ENCODE measurements at places on chromosomes 7 and 10. TPM values are rescaled to one million over a fixed set of nuclear protein-coding genes. Genes with fewer than 3 reads are reported as not detected.

DNA sequence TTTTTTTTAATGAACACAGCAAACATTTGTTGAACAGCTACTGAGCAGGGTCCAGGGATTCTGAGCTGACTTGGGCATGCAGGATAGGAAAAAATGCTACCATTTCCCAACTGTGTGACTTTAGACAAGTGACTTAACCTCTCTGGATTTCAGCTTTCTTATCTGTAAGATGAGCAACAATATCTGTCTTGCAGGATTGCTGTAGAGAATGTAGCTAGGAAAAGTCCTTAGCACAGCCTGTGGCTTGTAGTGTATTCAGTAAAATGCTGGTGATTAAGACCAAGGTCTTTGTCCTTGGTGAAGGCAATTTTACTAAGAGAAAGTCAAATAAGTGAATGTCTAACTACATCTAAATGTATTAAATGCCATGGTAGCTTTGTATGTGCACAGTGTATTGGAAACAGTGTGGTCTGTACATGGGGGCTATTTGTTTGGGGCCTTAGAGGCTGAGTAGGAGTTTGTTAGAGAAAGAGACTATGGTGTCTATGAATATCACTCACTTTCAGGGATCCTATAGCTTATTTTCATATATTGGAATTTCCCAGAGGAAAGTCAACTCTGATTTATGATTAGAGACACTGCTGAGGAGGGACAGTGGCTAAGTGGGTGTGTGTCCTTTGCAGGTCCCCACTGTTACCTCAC, 118.9 kb downstream of the CDH23 start:
- no peak for DNase-seq

DNA sequence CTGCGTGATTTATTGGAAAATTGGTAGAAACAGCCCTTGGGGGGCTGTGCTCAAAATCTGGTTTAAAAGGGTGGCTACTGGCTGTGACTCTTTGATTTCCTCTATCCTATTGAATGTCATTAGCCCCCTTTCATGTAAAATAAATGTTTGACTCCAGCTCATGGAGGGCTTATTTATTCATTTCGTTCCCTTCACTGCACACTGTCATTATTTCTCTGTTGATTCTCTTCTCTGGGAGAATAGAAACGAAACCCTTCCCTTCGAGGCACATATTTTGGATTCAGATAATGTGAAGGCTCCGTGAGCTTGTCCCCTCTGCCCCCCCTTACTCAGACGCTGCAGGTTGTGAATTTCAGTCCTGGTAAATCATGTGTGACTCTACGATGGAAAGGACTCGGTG, 203.9 kb upstream of the GPR26 start:
- DNase-seq = no peak

DNA sequence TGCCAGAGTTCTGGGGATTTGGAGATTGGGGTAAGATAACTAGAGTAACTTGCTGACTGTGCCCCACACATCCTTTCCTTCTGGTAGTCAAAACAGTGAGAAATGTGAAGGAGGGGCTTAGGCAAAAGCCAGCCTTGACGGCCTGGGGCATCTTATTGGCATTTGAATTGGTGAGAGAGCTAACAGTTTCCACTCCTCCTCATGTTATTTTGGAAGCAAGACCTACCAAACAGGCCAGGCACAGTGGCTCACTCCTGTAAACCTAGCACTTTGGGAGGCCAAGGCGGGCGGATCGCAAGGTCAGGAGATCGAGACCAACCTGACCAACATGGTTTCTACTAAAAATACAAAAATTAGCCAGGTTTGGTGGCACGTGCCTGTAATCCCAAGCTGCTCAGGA, 596.6 kb downstream of the GRM8 start:
- DNase-seq = no peak

GRCh38 chr10:89263531-89263930, 12.0 kb upstream of the LIPA start:
- DNase-seq = no peak

- no peak for DNase-seq
These were observed 422.7 kb upstream of the LRGUK start for GRCh38 chr7:133704453-133704852.

DNA sequence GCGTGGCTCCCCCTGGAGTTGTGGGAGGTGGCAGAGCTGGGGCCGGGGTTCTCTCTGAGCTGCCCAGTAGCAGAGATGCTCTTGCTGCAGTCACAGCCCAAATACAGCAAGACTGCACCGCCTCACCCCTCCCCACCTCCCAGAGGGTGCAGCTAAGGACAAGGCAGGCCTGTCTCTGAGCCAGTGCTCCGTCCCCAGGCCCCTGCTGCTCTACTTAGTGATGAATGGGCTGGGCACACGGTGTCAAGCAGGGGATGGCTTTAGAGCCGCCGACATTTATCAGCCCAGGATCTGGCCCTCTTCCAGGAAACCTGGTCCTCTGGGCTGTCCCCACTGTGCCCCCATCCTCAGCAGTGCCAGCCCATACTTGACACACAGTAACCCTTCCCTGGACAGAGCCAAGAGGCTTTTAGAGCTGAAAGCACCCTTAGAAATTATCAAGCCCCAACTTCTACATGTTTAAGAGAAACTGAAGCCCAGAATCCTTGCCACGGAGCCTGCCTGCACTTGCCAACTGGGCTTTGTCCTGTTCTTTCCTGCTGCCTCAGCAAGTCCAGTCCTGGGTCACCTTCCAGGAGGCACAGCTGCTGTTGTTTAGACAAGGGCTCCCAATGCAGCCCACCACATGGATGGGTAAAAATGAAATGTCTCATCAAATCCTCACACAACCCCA, 137.1 kb upstream of the UNC5B start:
- no peak for DNase-seq

DNA sequence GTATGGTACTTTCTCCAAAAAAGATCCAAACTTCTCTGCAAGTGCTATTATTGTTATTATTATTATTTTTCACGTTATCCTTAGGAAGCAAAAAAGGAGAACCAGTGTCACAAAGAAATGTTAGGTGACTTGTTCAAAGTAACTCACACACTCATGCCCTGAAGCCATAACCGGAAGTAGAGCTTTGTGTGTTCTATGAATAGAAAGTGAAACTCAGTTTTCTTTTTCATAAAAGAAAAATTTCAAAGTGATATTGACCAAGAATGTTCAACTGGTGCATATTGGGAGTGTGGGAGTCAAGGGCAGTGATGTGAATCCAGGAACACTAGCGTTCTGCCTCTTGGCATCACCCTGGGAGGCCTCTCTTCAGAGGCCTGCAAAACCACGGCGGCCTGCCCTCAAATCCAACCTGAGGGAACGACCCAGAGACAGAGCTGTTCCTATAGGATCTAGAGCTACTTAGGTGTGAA, 106.1 kb downstream of the PRKCQ start:
- no peak for DNase-seq

GRCh38 chr7:437329-438251, 82.1 kb downstream of the PDGFA start:
- no peak for DNase-seq

GRCh38 chr10:33087152-33087551, 129.1 kb upstream of the ITGB1 start:
- no peak for DNase-seq

- DNase-seq = no peak
These were observed 96.1 kb downstream of the TNS3 start for GRCh38 chr7:47485640-47486435.

- peak; percentile 40 for DNase-seq
These were observed 1.8 kb upstream of the TTYH3 start for GRCh38 chr7:2629746-2630681.

GNG11 gene
- total RNA-seq = 460 TPM

ZNF485 gene
- 0.76 TPM for total RNA-seq

CHST3 gene
- total RNA-seq = 4.6 TPM

BAMBI gene
- total RNA-seq = 2.4 TPM

FGFR2 gene
- total RNA-seq = 0.13 TPM

SFRP5 gene
- not detected for total RNA-seq

BEND7 gene
- 4.9 TPM for total RNA-seq

PNLIPRP2 gene
- total RNA-seq = not detected

STEAP2 gene
- total RNA-seq = 0.64 TPM

ITIH5 gene
- 1.0 TPM for total RNA-seq

ATOH7 gene
- total RNA-seq = not detected

Data from dermis microvascular lymphatic vessel endothelial cell (primary cell).